ENCODE measurements at places on chromosomes 16 and 17. TPM values are rescaled to one million over a fixed set of nuclear protein-coding genes. Genes with fewer than 3 reads are reported as not detected.

The BCKDK gene
- 114 TPM for polyA plus RNA-seq

The TPSG1 gene
- polyA plus RNA-seq: not detected

The DHX58 gene
- 1.6 TPM for polyA plus RNA-seq

The QPRT gene
- 0.27 TPM for polyA plus RNA-seq

The METRNL gene
- 28.4 TPM for polyA plus RNA-seq

The EFNB3 gene
- polyA plus RNA-seq: 0.96 TPM

The TMEM219 gene
- polyA plus RNA-seq: 166 TPM

The SPATA22 gene
- not detected for polyA plus RNA-seq

The PIMREG gene
- polyA plus RNA-seq: 24.4 TPM

The TAC4 gene
- not detected for polyA plus RNA-seq

The DPEP2 gene
- not detected for polyA plus RNA-seq

The FSCN2 gene
- 0.48 TPM for polyA plus RNA-seq

The DCAKD gene
- 28.0 TPM for polyA plus RNA-seq
